ENCODE measurements at places on chromosomes 1 and 21.

DNA sequence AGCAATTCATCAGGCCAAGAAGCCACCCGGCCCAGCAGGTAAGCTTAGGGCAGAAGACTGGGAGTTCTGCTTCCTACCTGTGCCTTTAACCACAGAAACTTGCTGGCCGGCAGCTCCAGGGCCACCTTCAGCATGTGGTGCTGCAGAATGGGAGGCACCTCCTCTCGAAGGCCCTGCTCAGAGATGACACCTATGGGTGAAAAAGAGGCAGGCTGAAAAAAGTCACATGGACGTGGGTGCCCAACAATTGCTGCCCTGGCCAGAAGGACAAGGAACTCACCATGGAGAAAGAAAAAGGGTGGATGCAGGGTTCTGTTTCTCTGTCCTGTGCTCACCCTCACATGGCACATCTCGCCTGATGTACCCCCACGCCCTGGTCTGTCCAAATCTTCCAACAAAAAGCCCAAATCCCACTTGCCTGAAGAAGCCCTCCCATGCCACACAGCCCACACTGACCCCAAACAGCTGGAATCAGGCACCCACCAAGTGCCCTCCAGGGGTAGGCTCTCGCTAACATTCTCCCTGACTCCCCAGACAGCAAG lies 33.0 kb downstream of the URB1 start:
- no peak for DNase-seq

DNA sequence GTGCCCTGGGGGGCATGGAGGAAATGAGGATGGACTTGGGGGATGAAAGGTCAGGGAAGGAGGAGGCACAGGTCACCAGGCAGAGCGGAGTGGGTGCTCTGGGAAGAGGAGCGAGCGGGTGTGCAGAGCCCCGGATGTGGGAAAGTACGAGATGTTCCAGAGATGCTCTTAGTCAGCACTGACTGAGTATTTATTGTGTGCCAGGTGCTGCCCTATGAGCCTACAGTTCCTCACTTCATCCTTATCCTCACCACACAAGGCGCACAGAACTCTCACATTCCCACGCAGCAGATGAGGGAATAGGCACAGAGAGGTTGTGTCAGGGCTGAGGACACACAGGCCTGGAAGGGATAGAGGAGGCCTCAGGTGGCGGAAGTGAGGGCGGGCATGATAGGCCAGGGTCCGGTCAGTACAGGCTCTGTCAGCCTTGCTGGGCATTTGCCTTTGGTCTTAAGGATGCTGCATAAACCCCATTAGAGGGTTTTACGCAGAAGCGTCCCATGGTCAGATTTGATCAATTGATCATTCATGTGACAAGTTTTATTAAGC lies 77.3 kb downstream of the ARHGEF10L start:
- DNase-seq = no peak

DNA sequence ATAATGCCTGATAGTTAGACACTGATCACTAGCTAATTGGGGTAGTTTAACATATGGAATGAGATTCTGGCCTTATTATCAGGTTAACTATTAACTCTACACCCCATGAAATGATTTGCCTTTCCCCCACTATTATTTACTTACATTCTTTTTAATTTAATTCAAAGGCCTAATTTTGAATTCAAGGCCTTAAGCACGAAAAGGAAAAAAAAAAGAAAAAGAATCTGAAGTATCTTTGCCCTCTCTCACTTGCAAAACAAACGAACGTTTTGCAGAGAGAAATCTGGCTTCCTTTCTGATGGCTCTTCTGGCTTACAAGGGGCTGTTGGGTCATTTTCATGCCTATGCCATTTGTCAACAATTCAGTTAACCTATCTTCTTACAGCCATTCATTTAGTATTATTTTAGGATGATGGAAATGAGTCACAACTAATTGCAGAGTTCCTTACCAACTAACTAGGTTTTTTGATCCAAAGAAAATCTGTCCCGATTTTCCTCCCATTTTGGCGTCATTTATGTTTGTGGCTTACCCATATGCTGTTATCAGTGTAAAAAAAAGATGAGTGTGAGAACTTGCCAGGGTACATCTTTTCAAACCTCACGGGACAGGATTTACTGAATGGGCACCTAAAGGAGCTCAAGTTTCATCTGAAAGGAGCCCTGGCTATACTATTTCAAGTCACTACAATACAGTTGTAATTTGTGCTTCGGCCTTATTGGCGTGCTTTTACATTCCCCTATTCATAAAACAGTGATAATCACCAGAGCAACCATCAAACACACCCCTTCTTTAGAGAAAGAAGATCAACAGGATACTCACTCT lies 1.9 kb upstream of the ERRFI1 start:
- DNase-seq = no peak

- no peak for DNase-seq
These were observed 94.5 kb downstream of the CD58 start for GRCh38 chr1:116476321-116476720.

DNA sequence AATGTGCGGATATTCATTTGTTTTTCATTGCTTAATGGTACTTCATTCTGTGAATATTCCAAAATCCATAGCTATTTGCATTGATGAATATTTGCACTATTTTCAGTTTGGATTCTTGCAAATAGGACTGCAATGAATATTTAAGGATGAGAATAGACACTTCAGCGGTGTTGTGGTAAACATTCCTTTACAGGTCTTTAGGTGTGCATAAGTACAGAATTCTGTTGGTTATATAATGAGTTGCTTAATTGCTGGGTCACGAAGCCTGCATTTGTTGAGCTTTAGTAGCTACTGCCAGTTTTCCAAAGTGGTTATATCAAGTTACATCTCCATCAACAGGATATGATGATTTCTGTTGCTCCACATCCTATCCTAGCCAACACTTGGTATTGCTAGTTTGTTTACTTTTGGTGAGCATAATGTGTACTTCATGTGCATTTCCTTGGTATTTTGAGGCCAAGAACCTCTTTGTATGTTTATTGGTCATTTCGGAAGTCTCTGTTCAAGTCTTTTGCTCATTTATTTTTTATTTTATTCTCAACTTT lies 64.2 kb upstream of the CYYR1 start:
- DNase-seq = no peak

GRCh38 chr1:211695135-211695816 lies 19.9 kb upstream of the NEK2 start:
- DNase-seq = no peak

DNA sequence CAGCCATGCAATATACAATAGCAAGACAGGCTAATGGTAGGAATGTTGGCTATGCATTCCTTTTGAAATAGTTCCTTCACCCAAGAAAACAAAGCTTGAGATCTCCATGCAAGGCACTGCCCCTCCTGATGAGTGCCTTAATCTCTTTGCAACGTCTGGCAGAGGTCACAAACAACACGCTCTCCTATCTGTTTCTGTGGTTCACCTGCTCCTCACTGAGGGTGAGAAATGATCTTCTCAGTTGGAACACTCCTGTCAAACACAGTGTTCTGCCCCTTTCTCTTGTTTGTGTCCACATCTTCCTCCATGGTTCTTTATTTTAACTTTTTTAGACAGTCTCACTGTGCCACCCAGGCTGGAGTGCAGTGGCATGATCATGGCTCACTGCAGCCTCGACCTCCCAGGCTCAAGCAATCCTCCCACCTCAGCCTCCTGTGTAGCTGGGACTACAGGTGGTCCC lies 21.2 kb upstream of the XPR1 start:
- no peak for DNase-seq

DNA sequence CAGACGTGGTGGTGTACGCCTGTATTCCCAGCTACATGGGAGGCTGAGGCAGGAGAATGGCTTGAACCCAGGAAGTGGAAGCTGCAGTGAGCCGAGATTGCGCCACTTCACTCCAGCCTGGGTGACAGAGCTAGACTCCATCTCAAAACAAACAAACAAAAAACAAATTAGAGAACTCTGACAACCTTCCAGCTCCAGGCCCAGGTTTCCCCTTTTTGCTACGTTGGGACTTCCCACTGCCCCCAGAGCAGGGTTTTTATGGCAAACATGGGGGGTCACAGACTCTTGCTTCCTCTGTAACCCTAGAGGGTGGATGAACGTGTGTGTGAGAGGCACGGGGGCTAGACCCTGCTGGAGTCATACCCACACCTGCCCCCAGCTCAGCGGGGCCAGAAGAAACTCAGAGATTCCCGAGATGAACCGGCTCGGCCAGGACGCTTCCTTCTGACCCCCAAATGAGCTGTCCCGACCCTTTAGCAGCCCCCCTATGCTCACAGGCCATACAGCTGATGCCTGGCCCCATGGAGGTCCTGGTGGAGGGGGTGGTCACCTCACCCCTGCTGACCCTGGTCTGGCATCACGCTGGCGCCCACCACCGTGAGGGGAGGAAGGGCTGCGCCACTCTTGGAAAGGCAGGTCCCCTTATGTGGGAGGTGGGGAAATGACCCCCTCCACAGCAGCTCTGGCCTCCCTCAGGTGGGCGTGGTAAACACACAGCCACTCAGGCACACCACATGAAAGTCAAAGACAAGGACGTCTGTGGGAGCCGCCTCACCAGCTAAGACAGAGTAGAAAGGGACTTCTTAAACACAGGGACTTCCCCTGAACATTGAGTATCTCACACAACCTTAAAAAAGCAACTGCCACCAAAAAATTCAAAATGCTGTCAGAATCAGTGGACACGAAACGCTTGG lies 7.1 kb downstream of the GPR157 start:
- DNase-seq = no peak

DNA sequence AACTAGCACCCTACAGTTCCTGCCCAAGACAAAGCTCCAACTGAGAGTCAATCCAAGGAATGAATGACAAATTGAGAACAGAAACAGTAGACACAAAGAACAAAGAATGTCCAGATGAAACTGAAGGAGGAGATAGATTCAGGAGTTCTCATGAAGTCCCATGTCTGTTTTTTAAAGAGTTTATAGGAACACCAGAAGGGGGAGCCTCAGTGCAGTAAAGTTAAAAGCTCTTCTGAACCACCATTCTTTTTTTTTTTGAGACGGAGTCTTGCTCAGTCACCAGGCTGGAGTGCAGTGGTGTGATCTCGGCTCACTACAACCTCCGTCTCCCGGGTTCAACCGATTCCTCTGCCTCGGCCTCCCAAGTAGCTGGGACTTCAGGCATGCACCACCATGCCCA lies 323.6 kb downstream of the MRPL39 start:
- DNase-seq = no peak

DNA sequence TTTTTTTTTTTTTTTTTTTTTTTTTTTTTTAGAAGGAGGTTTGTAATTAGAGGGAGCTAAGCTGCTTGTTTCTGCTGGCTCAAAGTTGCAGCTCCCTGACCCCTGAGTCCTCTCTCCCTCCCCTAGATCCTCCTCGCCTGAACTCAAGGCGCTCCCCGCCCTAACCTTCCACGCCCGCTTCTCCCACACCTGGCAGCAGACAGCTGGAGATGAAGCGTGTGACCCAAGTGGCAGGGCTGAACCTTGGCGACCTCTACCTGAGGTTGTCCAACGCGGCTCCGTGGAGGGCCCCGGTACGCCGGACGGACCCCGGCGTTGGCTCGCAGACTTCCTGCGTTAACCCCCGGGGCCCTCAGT lies 795 bp downstream of the NGF start:
- DNase-seq = no peak

DNA sequence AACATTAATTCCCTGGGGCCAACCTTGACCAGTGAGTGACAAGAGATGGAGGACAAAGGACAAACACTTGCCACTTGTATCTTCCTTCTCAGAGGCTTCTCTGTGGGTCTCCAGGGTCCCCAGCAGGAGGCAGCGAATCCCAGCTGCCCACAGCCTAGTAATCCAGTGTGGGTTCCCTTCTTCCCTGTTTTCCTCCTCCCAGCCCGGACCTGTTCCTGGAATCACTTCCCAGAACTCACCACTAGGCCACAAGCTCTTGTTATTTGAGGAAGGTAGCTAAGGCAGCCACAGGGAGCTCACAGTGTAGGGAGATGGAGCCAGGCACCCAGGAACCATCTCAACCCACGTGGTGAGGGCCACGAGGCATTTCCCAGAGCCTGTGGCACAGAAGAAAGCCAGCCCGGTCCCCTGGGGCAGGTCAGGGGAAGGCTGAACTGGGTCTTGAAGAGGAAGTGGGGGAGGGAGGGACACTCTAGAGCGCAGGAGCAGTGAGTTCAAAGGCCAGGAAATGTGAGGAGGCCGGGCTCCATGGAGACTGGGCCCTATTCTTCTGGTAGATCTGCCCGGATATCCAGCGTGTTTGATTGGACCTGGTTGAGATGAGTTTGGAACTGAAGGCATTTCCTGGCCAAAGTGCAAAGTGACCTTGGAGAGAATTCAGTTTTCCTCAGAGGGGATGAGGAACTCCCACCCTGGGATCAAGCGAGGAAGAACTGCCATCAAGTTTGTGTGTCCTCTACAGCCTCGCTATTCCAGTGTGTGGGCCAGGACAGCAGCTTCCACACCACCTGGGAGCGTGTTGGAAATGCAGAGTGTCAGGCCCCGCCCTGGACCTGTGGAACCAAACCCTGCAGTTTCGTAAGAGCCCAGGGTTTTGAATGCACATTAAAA lies 20.3 kb upstream of the C2CD2 start:
- no peak for DNase-seq

- DNase-seq = no peak
These were observed 14.0 kb upstream of the MIXL1 start for GRCh38 chr1:226209307-226210059.

GRCh38 chr1:55959136-55959548 lies 620.2 kb downstream of the PLPP3 start:
- no peak for DNase-seq

DNA sequence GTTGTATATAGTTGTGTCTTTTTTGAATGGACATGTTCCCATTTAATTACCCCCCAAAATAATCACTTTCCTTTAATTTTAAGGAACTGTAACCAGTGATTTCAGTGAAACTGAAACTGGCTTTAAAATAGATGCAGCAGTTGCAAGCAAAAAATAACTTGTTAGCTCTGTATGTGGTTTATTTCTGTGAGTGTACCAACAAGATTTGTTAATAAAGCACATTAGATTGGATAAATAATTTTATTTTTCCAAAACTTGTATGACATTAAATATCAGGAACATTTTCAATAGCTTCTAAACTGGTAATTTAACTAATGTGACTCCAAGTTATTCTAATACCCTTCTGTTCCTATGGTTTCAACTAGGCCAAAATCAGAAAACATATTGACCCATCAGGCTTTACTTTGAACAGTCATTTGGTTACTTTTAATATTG lies 184.3 kb upstream of the CACYBP start:
- DNase-seq = no peak

DNA sequence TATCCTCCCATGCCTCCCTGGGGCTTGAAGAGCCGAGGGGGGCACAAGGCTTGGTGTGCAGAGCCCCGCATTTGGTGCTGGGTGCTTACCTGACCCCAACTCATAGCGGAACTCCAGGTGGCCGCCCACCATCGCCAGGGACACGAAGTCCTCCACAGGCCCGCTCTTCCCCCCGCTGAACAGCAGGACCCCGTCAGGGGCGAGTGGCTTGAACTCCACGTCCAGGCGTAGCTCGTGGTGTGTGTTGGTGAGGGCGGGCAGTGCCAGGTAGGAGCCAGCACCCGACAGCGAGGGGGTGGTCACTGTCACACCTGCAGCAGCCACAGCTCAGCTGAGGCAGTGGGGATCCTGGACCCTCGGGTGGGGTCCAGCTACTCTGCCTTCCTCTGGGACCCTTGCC lies 17.2 kb downstream of the LDLRAD2 start:
- DNase-seq = no peak

GRCh38 chr1:112906150-112906698 lies 49.8 kb downstream of the SLC16A1 start:
- no peak for DNase-seq

Data from activated naive CD4-positive, alpha-beta T cell (primary cell).